ENCODE measurements at places on chromosomes 5 and 9. TPM values are rescaled to one million over a fixed set of nuclear protein-coding genes. Genes with fewer than 3 reads are reported as not detected.

Gene CARD9
- 3.5 TPM for polyA plus RNA-seq

Gene UNC5A
- polyA plus RNA-seq = 0.30 TPM

Gene LIX1
- polyA plus RNA-seq = 0.09 TPM

Gene CSNK1G3
- 18.9 TPM for polyA plus RNA-seq

Gene ODF2
- 22.7 TPM for polyA plus RNA-seq

Gene SPATA6L
- polyA plus RNA-seq = 1.2 TPM

Gene CD72
- polyA plus RNA-seq = 23.6 TPM

Gene OGN
- polyA plus RNA-seq = 3.4 TPM

Gene PCDHB7
- 0.11 TPM for polyA plus RNA-seq

Gene MEIKIN
- polyA plus RNA-seq = 0.09 TPM

Gene FGD3
- 48.9 TPM for polyA plus RNA-seq

DNA sequence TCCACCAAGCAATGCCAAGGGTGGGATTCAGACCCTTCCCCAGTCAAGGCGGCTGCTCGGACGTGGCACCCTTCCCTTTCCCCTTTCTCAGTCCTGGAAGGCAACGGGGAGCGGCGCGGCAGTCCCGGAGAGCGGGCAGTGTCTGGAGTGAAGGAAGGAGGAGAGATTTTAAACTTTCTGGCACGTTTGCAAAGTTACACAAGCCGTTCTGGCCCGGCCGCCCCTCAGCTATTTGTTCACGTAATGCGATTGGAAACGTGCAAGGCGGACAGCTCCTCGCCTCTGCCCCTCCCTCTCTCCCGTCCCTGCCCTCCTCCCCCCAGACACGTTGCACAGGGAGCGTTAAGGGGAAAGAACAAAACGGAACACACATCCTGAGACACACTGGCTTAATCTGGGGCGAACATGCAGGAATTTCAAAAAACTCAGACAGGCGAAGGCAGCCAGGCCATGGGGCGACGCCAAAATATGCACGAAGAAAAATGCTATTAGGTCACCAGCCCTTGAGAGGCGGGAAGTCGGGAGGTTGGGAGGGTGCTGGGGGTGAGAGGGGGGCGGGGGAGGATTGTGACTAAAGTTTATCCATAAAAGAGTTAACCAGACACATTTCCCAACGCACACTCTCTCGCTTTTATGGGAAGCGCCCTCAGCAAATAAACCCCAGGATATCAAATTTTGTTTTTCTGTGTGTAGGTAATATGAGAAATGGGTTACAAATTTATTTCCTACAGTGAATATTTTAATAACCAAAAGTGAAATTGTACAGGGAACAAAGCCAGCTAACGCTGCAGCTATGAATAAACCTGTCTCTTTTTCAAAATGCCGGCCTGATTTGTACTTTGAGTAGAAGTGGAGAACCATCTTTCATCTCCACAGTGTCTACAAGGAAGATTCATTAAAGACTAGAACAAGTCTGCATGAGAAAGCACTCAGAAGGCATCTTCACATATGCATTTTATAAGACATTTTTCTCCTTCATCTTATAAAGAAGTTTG, at the start of gene LOX:
Gene LOX, minus strand, starts transcription at position 144 of the 995 bp plus-strand sequence. CDS start 274 bp downstream, outside the sequence.
- DNase-seq = peak; percentile 27

DNA sequence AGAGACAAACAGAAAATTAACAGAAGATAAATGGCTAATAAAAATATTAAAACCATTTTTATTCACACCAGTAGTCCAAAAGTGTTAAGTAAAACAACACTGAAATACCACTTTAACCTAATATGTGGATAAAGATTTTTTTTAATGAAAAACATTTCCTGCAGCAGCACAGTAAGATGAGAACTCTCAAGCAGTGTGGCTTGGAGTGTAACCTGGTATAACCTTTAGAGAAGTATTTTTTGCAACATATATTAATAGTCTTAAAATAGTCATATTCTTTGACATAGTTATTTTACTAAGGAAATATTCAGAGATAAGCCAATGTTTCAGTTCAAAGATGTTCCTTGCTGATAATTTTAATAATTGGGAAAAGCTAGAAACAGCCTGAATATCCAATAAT, 644.4 kb downstream of the PDE4D start:
- DNase-seq = no peak

DNA sequence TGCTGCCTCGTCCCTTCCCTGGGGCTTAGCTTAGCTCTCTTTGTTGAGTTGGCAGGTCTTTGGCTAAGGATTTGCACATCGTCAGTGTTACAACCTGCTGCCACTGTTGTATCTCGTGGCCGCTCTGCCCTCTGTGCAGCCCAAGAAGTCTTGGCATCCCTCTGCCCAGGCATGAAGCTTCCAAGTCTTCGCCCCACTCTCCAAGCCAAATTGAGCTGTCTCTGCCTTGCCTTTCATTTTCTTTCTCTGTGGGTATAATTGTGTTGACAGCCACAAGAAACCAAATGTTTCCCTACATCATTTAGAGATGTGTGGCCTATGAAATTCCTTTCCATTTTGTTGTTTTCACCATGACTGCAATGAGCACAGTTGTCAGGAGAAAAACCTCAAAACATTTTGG, 29.6 kb upstream of the MED27 start:
- DNase-seq = no peak

DNA sequence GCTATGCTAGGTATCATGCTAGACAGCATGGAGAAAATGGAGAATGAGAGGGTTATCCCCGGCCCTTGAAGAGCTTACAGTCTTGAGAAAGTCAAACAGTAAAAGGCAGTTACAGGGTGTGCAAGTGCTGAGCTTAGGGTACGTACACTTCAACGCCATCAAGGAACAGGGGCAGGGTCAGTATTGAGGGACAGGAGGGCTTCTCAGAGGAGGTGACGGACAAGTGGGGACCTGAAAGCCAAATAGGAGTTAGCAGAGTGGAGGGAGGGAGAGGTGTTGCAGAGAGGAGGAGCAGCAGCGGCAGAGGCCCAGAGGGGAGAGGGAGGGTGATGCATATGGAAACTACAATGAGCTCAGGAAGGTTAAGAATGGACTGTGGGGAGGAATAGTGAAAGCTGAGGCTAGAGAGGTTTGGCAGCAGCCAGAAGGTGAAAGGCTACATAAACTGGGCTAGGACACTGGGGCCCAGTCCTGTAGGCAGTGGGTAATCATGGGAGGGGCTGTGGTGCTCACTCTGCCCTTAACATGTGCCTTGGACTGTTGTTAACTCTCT, 88.0 kb downstream of the NRG2 start:
- DNase-seq = no peak

- DNase-seq = no peak
These were observed 312.0 kb upstream of the MSX2 start for GRCh38 chr5:174412374-174412773.

- DNase-seq = no peak
These were observed at the start of gene FCN2 for GRCh38 chr9:134880484-134881312. Gene FCN2 (plus strand): TSS chr9:134880810. CDS start chr9:134880822, 12 bp downstream.

DNA sequence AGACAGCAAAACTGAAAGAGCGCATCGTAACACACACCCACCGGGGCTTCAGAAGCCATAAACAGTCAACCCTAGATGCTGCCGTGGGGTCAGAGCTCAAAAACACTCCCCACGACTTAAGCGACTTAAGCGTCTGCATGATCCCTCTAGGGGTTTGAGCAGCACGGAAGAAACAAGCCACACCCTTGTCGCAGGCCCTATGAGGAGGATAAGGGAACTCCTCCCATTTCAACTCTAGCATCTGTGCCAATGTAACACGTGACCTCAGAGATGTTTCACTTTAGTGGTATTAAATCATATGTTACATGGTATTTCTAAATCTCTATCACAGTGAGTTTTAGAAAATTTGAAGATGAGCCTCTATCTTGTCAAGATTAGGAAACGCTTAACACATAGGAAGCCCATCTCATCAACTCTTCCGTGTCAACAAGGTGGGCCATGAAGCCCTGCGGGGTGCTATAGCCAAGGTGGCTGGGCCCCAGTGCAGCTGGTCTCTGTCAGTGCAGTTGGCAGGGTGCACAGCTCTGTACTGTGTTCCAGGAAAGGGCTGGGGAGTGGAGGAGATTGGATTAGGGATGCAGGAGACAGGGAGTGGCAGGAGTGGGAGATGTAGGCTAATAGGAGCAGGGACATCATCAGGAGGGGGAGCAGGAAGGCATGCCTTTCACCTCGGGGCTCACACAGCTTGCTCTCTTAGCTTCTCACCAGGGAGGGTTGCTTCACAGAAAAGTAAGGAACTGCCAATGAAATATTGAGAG, 33.1 kb downstream of the ZCCHC9 start:
- no peak for DNase-seq

DNA sequence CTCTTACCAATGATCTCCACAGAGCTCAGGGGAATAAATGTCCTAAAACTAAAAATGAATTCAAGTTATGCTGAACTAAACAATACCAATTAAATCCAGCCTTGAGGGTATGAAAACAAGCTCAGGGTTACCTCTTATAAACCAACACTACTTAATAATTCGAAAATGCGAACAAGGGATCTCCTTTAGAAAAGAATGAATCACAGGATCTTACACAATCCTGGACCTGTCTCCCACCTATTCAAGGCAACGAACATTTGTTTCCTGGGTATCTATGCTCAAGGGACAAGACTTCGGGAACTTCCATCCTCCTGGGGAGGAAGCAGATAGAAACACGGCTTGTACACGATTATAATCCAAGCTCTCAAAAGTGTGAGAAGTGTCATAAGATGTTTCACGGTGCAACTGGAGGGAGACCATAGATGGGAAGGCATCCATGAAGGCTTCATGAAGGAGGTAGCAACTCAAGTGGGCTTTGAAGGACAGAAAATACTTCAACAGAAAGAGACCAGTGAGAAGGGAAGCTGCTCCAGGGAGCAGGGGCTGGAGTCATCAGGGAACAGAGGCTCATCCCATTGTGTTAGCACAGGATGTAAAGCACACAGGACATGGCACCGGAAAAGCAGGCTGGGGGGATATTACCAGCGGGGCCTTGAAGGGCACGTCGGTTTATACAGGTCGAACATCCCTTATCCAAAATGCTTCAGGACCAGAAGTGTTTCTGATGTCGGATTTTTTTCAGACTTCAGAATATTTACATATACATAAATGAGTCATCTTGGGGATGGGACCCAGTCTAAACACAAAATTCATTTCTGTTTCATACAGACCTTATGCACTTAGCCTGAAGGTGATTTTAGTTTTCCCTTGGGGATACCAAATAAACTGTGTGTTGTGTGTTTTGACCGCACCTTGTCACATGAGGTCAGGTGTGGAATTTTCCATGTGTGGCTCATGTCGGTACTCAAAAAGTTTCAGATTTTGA, 87.4 kb downstream of the TLE1 start:
- no peak for DNase-seq

DNA sequence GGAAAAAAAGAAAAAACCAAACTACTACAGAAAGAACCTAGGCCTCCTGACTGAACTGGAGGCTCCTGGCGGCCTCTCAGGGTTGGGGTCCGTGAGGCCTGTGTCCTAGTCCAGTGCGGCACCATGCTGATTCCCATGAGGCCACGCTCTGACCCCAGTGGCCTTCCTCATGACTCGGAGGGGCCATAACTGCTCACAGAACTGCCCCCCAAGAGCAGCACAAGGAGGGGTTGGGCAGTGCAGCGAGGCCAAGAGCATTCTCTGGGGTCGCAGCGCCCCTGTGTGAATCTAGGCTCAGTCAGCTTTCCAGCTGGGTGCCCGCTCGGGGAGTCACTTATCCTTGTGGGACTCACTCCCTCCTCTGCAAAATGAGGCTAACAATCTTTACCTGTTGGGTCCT, 79.3 kb upstream of the FBXW11 start:
- DNase-seq = no peak

GRCh38 chr5:82642313-82642712, 364.2 kb upstream of the RPS23 start:
- no peak for DNase-seq

DNA sequence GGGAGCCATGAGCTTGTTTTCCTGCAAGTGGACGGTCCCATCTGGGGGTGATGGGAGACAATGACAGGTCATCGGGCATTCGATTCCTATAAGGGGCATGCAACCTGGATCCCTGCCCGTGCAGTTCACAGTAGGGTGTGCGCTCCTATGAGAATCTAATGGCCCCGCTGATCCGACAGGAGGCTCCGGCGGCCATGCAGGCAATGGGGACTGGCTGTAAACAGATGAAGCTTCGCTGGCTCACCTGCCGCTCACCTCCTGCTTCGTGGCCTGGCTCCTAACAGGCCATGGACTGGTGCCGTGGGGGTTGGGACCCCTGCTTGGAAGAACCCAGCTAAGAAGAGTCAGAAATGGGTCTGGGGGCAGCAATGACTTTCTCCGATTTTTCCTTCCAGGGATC, 21.0 kb downstream of the PAEP start:
- no peak for DNase-seq

GRCh38 chr5:154076240-154076922, 37.6 kb downstream of the MFAP3 start:
- DNase-seq = no peak
